ENCODE measurements at places on chromosomes 16 and 17. TPM values are rescaled to one million over a fixed set of nuclear protein-coding genes. Genes with fewer than 3 reads are reported as not detected.
A peak's percentile ranks its signal among the peaks of the same experiment; 100 is the strongest.

- no peaks in the 10 kb centered on the region for H3K27me3 ChIP-seq
- H3K36me3 ChIP-seq: peaks cover 31% of the 10 kb centered on the region
- H3K4me3 ChIP-seq: no peak overlapping the region
- no peak overlapping the region for H3K27ac ChIP-seq
- no peaks in the 10 kb centered on the region for H3K4me1 ChIP-seq
- DNase-seq: no peak
These were observed 44.7 kb downstream of the CNOT1 start for GRCh38 chr16:58584831-58585505.

DNA sequence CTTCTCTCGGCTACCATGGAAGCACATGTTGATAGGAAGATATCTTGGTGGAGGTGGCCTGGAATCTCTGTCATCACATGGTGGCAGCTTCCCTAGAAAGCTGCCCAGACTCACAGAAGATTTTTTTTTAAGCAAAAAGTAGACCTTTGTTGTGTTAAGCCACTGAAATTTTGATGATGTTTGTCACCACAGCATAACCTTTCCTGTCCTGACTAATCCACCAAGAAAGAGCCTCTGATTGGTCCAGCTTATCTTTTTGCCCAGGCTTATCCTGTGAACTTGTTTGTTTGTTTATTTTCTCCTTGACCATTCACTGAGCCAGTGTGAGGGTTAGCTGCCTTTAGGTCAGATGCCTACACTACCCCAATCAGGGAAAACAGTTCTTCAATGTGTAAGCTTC lies 96.5 kb upstream of the LHX1 start:
- H3K36me3 ChIP-seq: no peaks in the 10 kb centered on the region
- H3K27me3 ChIP-seq: no peaks in the 10 kb centered on the region
- no peak for DNase-seq
- H3K4me3 ChIP-seq: no peak overlapping the region
- no peaks in the 10 kb centered on the region for H3K4me1 ChIP-seq

SNX20 gene
- not detected for polyA plus RNA-seq

DNA sequence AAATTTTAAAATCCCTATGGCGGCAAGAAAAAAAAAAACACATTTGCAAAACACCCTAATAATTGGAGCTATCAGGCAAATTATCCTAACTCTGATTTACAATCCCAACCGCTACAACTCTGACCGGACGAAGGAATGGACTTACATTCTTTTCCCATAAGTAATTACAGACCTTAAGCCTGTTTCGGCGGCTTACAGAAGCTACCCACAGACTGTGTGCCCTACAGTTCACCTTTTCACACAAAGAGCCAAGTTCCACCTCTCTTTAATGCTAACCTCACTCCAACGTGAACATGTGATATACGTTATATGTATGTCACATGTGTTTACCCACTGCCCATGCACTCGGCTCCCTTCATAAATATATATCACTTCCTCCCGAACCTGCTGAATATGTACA lies 8.7 kb upstream of the MEAK7 start:
- H3K27ac ChIP-seq: no peak overlapping the region
- H3K27me3 ChIP-seq: no peaks in the 10 kb centered on the region
- no peak overlapping the region for H3K4me3 ChIP-seq
- no peaks in the 10 kb centered on the region for H3K36me3 ChIP-seq
- DNase-seq: no peak

GRCh38 chr17:77649717-77650211 lies 308.7 kb upstream of the TNRC6C start:
- H3K27ac ChIP-seq: no peak overlapping the region
- H3K4me3 ChIP-seq: no peak overlapping the region
- no peak for DNase-seq
- no peaks in the 10 kb centered on the region for H3K4me1 ChIP-seq
- H3K36me3 ChIP-seq: no peaks in the 10 kb centered on the region
- peaks cover 22% of the 10 kb centered on the region for H3K27me3 ChIP-seq

GRCh38 chr16:3717235-3718018 lies at the start of gene TRAP1:
Gene TRAP1, minus strand, starts transcription at chr16:3717524. Its CDS starts 16 bp downstream, at chr16:3717508.
- no peak for DNase-seq
- H3K27me3 ChIP-seq: no peaks in the 10 kb centered on the region
- H3K36me3 ChIP-seq: no peaks in the 10 kb centered on the region

ETV4 gene
- 49.7 TPM for polyA plus RNA-seq

GRCh38 chr16:71722801-71723536 lies 1.5 kb downstream of the PHLPP2 start:
- peak overlapping the region; percentile 92 for H3K4me3 ChIP-seq
- H3K36me3 ChIP-seq: no peaks in the 10 kb centered on the region
- H3K27ac ChIP-seq: peak overlapping the region; percentile 50
- peak; percentile 48 for DNase-seq
- peaks cover 4% of the 10 kb centered on the region for H3K27me3 ChIP-seq
- peaks cover 11% of the 10 kb centered on the region for H3K4me1 ChIP-seq

DNA sequence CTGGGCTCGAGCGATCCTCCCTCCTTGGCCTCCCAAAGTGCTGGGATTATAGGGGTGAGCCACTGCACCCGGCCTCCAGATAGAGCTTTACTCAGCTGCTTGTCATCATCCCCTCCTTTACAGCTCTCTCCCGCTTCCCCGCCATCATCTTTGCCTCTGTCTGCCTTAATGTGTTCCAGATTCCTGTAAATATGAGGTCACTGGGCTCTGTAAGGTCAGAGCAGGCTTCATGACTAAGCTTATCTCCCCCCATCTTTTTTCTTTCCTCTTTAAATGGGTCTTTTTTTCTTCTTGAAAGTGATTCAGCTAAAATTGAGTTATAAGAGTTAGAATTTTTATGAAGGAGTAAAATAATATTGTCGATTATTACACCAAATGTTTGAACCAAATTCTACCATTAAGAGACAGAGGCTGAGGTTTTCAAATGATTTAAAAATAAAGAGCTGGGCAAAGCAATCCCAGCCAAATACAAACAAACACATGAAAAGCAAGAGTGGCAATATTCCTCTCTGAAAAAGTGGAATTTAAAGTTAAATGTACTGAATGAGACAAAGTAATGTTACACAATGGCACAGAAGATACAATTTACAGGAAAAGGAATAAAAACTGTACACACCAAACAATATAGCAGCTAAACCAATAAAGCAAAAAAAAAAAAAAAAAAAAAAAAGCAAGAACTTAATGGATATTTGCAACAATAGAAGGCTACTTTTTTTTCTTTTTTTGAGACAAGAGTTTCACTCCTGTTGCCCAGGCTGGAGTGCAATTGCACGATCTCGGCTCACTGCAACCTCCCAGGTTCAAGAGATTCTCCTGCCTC lies 62.1 kb downstream of the CRISPLD2 start:
- H3K27me3 ChIP-seq: no peaks in the 10 kb centered on the region
- H3K36me3 ChIP-seq: no peaks in the 10 kb centered on the region
- peaks cover 41% of the 10 kb centered on the region for H3K4me1 ChIP-seq
- peak; percentile 56 for DNase-seq
- no peak overlapping the region for H3K4me3 ChIP-seq

ABCA10 gene
- 0.46 TPM for polyA plus RNA-seq

GRCh38 chr16:83068686-83069085 lies 441.9 kb downstream of the CDH13 start:
- H3K27ac ChIP-seq: no peak overlapping the region
- no peak for DNase-seq
- no peaks in the 10 kb centered on the region for H3K36me3 ChIP-seq
- H3K27me3 ChIP-seq: no peaks in the 10 kb centered on the region
- peaks cover 4% of the 10 kb centered on the region for H3K4me1 ChIP-seq

DNA sequence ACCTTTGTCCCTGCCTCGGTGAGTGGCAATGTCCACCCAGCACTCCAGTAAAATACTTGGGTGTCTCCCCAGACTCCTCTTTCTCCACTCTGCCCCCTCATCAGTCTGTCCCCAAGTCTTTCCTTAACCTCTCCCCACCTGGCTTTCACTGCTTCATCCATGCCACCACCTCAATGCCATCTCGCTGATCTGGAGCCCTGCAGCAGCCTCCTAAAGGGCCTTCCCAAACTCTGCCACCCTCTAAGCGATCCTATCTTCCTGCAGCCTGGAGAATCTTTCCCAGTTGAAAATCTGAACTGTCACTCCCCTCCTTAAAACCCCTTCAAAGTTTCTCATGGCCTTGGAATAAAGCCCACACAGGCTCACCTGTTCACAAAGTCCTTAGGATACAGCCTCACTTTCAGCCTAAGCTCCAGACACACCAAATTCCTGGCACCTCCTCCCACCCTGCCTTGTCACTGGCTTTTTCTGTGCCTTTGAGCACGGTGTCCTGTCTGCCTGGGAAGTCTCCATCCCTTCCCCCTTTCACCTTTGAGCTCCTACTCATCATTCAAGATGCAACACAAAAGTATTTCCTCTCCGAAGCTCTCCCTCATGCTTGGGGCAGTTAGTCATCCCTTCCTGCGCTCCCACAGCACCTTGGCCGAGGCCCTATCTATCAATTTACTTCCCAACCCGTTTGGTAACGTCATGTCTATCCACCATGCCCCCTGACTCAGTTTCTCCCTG lies 2.8 kb downstream of the WNK4 start:
- no peak overlapping the region for H3K27ac ChIP-seq
- peak overlapping the region; percentile 18 for H3K4me3 ChIP-seq
- peak; percentile 52 for DNase-seq
- H3K4me1 ChIP-seq: peaks cover 19% of the 10 kb centered on the region
- peaks cover 37% of the 10 kb centered on the region for H3K27me3 ChIP-seq

GRCh38 chr16:14354561-14355351 lies 275.3 kb downstream of the PARN start:
- no peak overlapping the region for H3K4me3 ChIP-seq
- no peak overlapping the region for H3K27ac ChIP-seq
- DNase-seq: no peak
- no peaks in the 10 kb centered on the region for H3K36me3 ChIP-seq
- peaks cover 19% of the 10 kb centered on the region for H3K4me1 ChIP-seq
- no peaks in the 10 kb centered on the region for H3K27me3 ChIP-seq

DNA sequence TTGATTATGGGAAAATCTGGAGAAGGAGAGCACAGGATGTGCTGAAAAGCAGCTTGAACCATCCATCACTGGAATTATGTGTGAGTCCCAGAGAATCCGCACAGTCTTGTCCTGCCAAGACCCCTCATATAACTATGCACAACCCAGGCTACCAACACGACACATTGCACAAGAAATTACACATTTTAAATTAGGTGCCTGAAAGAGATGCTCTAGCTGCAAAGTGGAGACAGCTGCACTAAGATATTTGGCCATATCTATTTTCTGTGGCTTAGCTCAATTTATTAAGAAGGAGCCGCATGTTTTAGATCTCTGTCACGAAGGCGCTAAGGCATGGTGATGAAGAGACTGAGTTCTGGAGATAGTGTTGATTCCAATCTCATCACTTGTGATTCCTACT lies 1308.4 kb downstream of the CDH8 start:
- DNase-seq: no peak
- no peak overlapping the region for H3K4me3 ChIP-seq
- no peak overlapping the region for H3K27ac ChIP-seq
- peaks cover 5% of the 10 kb centered on the region for H3K4me1 ChIP-seq
- H3K36me3 ChIP-seq: no peaks in the 10 kb centered on the region

GRCh38 chr17:352421-353212 lies at the start of gene RPH3AL:
Gene RPH3AL, minus strand, starts transcription at chr17:352807. Its CDS starts 25,264 bp downstream, at chr17:327543.
- no peak within 1 kb of the TSS for H3K4me3 ChIP-seq
- H3K4me1 ChIP-seq: peaks cover 40% of the 10 kb centered on the region
- no peak within 1 kb of the TSS for H3K27ac ChIP-seq
- H3K36me3 ChIP-seq: no peaks in the 10 kb centered on the region
- no peak for DNase-seq

DNA sequence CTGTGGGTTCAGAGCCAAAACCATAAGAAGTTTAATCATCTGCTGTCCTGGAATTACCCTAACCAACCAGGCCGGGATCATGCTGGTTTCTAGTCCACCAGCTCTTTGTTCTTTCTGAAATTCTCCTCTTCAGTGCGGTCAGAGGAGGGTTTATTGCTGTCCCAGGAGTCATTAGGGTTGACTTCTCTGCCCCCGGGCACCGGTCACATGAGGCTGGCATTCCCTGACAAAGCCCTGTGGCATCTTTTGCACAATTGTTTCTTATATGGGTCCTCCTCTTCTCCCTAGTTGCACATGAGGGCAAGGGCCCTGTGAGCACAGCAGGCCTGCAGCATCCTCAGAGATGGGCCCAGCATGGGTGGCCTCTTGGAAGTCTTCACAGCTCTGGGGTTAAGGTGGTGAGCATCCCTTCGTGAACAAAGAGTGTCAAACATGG lies 243.9 kb downstream of the IRF8 start:
- DNase-seq: no peak
- no peak overlapping the region for H3K4me3 ChIP-seq
- no peak overlapping the region for H3K27ac ChIP-seq
- H3K27me3 ChIP-seq: no peaks in the 10 kb centered on the region
- H3K4me1 ChIP-seq: no peaks in the 10 kb centered on the region

DNA sequence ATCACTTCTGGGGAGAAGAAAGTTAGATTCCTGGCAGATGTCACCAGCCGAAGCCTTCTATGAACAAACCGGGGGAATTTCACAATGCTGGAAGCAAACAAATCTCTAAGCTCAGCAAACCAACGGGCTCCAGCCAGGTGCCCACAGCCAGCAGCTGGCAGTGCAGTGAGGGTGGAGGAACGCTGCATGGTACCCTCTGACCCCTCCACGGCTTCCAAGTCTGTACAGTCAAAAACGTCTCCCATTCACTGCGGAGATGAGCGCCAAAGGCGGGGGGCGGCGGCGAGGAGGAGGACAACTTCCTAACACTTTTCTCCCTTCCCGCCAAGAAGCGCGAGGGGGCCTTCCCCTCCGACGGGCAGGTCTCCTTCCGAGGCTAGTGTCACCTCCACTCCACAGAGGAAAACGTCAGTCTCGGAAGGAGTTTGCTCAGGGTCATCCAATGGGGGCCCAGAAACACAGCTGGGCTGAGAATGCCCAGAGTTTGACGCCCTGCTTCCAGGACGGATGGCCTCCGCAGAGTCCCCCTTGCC lies 924 bp downstream of the ZNF598 start:
- peaks cover 36% of the 10 kb centered on the region for H3K4me1 ChIP-seq
- peak overlapping the region; percentile 81 for H3K27ac ChIP-seq
- peak overlapping the region; percentile 92 for H3K4me3 ChIP-seq
- peaks cover 6% of the 10 kb centered on the region for H3K36me3 ChIP-seq
- no peak for DNase-seq

ANKRD40CL gene
- polyA plus RNA-seq: not detected

PDF gene
- polyA plus RNA-seq: 4.1 TPM

DNA sequence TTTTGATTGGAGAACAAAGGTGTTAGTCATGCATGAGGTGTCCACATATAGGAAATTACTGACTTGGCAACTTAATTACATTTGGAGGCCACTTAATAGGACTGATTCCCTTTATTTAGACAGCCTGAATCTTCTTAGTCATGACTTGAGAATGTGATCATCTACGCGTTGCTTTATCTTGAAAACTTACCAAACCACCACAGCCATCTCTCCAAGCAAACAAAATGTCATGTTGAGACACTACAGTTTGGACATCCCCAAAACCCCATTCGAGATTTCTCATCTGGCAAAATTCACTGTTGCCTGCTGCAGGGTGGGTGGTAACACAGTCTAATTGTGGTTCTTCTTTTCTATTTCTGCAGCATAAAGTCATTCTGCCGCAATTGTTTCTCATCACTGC lies 176.5 kb upstream of the CDH5 start:
- H3K4me1 ChIP-seq: peaks cover 14% of the 10 kb centered on the region
- H3K27me3 ChIP-seq: no peaks in the 10 kb centered on the region
- no peaks in the 10 kb centered on the region for H3K36me3 ChIP-seq
- no peak overlapping the region for H3K27ac ChIP-seq
- peak; percentile 33 for DNase-seq
- H3K4me3 ChIP-seq: no peak overlapping the region

All from keratinocyte (primary cell).